ENCODE measurements at places on chromosomes 16 and 17.

DNA sequence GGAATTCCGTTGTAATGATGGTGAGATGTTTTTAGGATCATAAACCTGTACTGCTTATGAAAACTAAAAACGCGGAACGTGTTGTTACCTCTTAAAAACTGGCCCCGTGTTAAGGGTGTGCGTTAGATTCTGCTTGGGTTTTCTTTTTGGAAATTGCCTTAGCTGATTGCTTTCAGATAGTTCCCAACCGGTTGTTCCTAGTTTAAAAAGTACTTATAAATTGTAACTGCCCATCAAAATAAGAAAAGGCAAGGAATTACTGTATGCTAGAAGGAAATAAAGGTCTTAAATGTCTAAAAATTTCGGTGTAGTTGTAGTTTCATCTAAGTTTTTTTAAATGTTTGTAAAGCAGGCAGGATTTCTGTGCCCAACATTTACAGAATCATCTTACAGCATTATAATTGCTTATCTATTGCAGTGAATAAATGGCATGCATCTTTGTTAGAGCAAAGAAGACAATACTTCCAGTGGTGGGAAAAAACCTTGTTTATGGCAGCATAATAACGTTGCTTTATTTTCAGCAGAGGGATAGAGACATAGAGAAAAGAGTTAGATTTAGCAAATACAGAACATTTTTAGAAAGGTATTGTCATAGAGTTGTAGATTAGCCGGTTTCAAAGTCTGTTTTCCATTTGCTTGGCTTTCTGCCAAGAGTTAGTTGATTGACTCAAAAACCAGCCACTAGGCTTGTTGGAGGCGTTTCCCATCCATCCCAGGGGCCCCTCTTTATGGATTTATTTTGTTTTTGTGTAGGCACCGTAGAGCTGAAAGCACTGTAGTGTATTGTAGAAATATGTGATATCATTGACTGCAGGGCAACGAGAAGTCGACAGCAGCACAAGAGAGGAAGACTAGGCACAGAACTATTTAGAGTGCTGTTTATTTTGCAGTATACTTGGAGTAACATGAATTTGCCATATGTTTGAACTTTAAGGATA, 1.7 kb downstream of the PPM1D start:
- no peak for DNase-seq

DNA sequence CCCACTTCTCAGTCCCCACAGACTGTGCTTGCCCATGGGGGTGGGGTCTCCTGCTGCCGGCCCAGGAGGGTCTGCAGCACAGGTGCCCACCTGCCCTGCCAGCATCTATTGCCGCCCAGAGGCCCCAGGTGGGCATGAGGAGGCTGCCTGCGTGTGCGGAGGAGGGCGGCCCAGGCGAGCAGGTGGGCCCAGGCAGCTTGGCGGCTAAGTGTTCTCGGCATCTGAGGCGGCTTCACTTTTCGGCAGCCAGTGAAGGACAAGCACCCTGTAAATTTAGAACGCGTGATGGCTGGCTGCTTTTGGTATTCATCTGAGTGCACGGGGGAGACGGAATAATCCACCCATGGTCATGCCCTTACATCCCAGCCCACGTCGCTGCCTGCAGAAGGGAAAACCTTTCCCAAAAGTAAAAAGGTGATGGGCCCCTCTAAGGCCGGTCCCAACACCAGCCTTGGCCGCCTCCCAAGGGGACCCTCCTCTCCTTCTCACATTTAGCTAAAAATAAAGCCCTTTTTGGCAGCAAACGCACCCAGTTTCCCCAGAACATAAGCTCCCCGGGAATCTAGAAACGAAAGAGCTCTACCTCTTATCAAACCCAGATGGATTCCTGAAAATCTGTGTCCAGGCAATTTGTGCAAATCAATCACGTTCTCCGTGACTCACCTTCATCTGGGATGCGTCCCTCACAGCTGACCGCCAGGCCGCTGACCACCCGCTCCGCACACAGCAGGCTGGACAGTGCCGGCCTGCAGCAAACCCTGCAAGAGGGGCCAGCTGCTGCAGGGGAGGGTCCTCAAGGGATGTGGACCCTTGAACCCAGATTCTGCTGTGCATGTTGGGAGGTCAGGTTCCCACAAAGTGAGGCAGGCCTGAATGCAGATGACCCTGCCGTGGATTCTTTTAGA, 79.4 kb downstream of the RBFOX3 start:
- no peak for DNase-seq

GRCh38 chr16:35391328-35391727, 1931.9 kb downstream of the TP53TG3F start:
- DNase-seq: no peak

DNA sequence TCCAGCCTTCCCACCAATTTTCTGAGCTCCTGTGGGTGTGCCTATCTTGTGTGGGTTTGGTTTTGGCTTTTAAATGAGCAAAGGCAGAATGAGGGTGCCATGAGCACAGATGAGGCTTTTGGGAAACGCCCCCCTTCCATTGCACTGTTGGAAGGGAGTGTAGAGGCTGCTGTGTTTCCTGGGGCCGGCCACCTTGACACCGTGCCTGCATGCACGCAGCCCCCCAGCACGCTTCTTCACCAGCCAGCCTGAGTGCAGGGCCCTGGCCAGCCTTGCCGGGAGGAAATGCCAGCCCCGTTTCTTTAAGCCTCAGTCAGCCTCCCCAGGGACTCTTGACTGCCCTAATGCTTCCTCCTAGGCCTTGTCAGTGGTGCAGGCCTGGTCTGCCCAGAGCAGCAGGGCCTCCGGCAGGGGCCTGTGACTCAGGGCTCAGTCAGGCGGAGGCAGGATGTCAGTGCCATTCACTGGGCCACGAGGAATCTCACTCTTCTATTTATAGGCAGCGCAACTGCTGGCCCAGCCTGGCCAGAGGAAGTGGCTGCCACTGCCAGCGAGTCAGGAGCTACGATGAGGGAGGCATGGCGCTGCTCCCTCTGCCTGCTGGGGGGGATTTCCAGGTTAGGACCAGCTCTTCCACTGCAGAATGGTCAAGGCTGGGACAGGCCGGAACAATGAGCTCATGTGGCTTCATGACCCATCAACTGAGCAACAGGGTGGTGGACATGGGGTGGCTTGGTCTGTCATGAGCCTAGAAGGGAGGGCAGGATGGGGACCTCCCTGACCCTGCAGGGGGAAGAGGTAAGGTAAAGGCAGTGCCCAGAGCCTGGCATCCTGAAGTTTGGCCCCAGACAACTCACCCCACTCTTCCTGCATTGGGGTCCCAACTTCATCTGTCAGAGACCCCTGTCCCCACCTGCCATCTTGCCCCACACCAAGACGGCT, 205.2 kb downstream of the RAB11FIP4 start:
- no peak for DNase-seq

DNA sequence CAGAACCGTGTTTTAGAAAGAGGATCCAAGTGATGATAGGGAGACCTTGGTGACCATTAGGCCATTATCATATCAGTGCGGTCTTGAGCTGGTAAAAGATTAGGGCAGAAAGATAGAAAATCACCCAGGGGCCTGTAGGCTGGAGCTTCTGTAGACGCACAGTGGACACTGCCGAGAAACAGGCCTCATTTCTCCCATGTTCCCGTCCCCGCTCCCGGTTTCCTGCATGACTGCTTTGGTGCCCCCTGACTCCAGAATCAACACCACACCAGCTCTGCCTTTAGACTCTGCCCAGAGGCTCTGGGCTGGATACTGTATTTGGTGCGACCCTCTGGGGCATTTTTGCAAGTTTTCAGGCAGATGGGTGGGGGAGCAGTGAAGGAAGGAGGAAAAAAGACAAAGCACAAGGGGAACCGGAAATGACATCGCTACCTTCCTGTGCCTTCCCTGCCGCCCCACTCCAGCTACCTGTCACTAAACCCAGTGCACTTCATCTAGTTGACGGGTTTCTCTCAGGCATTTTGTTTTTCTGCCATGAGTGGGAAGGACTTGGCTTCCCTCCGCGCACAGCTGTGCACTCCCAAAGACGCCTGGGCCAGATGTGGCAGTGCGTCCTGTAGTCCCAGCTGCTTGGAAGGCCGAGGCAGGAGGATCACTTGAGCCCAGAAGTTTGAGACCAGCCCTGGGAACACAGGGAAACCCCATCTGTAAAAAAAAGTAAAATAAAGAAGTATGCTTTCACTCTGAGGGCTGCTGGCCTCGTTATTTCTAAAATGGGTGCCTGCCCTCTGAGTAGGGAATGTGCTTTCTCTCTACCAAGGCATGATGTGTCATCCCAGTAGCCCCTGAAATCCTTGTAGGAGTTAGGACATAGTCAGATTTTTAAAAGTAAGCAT, 214.1 kb downstream of the RPTOR start:
- DNase-seq: no peak
